CD4-positive, alpha-beta T cell treated with Interferon alpha-2 for 1 hour (primary cell): ENCODE measurements at places on chromosomes 1 and 21.

GRCh38 chr1:209207701-209208286 is 375.7 kb upstream of the CAMK1G start:
- DNase-seq, result no peak

- no peak for DNase-seq
These were observed 68.9 kb downstream of the LRRN2 start for GRCh38 chr1:204616641-204617040.

GRCh38 chr1:154490317-154490716 is 11.7 kb upstream of the TDRD10 start:
- DNase-seq, result no peak

GRCh38 chr1:230351983-230352382 is 74.1 kb downstream of the PGBD5 start:
- no peak for DNase-seq

GRCh38 chr1:175520186-175520585 is 223.2 kb downstream of the TNR start:
- no peak for DNase-seq

DNA sequence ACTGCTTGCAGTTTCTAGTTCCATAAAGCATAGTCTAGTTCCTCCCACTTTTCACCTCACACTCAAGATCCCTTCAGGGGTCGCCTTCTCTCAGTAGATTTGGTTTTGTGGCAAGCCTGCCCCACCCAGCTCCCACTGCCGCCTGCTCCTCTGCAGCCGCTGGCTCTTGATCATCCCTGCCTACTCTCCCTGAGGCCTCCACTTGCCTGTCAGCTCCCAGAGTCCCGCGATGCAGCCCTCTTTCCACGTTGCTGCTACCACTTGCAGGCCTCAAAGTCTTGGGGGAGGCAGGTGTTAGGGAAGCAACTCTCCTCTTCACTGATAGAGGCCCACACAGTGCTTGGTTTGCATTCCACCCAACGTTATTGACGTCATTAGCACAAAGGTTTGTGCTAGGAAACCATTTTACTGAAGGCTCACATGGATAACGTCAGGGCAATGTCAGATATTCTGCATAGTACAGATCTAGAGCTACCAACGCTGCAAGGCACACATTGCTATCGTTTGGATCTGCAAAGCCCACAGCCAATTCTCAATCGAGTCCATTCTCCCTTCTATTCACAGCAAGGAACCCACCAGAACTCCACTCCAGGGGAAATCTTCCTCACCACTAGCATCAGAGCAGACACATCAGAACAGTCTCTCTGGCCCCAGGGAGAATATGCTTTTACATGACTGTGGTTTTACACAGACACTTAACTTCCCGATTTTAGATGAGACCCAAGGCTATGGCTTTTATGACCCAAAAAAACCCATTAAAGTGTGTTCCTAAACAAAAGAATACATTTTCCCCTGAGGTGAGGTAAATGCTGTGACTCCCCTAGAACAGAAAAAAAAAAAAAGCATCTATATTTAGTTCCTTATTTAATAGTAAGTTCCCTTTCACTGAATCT is 519.5 kb upstream of the CAMK1G start:
- DNase-seq, result no peak

DNA sequence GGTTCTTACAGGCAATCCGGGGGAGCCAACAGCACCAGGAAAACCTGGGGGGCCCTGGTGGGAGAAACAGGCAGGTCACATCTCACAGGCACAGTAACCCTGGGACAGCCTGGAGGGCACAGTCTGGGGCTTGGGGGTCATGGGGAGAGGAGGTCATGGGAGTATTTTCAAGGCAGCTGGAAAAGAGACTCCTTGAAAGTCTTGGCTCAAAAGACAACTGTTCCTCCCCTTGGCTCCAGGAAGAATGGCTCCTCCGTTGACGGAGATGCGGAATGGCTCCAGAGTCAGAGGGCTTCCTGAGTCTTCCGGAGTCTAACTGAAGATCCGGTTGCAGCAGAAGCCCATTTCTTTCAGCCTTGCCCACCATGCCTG is 25.9 kb upstream of the PEF1 start:
- no peak for DNase-seq

- DNase-seq, result no peak
These were observed 217.1 kb downstream of the RERE start for GRCh38 chr1:8600336-8600735.

DNA sequence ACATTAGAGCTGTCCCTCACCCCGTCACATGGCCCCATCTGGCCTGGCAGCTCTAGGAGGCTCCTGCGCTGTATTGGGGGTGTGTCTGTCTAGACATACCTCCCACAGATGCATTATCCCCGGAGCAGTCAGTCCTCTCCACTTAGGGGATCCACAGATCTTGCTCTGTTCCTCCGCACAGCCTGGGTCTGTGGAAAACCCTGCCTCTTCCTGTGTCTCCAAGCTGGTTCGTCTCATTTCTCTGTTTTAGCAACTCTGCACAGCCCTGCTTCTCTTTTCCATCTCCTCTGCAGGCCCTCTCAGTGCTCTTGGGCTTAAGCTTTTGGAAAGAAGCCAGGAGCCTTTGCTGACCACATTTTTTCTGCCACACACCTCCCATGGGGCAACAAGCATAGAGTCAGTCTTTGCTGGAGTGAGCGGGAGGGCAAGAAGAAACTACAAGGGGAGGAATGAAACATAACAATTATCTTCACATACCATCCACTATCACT is 241.5 kb downstream of the FOXD2 start:
- no peak for DNase-seq

- no peak for DNase-seq
These were observed 164.8 kb downstream of the USP25 start for GRCh38 chr21:15894596-15894995.

GRCh38 chr1:86757272-86757984 is 53.1 kb downstream of the SH3GLB1 start:
- no peak for DNase-seq

DNA sequence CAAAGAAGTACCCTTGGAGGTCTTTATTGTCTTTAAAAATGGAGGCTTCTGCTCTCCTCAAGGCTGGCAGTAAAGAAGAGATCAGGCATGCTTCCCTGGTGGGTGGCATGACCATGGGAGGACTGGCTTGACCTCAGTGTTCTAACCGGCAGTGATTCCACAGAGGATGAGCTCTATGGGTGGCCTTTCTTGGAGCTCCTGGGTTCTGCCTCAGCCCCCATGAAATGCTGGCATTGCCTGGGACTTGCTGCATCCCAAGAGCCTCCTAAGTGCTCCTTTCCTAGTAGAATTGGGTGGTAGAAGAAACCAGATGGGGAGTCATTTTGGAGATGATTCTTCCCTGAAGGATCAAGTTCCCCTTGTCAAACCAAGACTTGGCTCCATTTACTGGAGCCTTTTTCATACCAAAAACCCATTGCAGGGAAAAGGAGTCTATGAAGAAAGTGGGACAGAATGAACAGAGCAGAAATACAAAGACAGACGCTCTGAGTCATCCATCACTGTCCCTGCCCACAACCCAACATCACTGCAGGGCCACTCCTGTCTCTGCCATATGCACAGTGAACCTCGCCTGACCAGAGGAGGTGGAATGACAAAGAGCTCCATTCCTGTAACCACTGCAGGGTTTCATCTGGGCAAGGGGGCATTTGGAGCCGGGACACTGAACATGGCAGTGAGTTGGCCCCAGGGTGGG is 42.4 kb downstream of the RIMS3 start:
- DNase-seq, result no peak

DNA sequence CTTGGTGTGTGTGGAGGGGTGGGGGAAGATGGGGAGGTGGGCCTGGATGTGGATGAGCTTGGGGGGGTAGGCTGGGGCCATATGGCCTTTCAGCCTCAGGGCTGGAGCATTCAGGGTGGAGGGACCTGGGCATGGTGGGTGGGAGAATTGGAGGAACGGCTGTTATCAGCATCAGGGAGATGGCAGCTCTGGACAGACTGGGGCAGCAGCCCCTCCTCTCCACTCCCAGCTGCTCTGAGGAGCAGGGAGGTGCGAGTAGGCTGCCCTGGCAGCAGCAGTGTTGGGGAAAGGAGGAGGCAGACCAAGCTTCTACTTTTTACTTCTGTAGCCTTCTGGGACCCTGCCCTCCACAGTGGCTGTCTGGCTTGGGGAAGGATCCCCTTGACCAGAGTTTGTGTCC is 10.2 kb downstream of the PPFIA4 start:
- DNase-seq, result no peak

DNA sequence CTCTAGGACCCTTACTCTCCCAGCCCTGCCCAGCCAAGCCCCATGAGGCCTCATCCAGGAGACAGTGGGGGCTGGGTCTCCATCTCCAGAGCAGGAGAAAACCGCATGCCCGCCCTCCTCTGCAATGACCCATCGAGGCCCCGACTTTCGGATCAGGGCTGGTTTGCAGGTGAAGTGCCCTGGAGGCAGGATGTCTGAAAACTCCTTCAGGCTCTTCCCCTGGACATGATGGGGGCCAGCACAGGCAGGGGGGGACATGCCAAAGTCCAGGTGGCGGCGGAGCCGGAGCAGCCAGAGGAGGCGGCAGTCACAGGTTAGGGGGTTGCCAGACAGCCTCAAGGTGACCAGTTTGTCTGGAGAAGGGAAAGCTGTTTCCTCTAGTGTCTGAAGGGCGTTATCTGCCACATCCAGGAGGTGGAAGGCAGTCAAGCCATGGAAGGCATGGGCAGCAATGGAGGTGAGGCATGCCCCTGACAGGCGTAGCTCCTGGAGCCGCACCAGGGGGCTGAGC is 3.9 kb downstream of the LINGO4 start:
- no peak for DNase-seq

DNA sequence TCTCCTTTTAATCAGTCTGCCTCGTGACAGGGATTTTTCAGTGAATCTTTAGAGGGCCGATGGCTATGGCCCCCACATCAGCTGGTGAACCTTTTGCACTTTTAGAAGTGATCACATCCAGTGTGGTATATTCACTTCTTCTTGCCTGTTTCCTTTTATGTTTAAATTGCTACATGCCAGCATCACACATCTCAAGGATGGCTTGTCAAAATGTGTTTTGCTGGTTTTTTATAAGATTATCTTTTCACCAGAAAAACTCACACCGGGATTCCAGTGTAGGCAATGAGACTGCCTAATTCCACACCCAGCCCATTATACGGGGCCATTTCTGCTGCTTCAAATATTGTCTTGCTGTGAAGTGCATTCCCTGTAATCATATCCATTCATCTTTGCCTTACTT is 1151.7 kb upstream of the ADGRL4 start:
- DNase-seq, result no peak

GRCh38 chr1:235106457-235106856 is 22.2 kb downstream of the TOMM20 start:
- DNase-seq, result no peak

DNA sequence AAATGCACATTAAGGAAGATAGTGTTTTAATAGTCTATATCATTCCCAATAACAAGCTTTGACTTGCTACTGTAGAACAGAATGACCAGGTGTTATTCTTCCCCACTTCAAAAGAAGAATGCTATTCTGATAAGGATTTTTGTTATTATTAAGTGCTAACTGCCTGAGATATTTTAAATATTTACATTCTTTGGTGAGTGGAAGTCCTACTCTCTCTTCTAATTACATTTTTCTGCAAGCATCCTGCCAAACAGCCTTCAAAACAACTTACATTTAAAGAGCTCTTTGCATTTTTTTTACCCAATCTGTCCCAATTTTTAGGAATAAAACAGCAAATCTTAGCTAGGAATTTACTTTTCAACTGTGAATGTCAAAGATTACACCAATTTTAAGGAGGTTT is 23.5 kb upstream of the SYDE2 start:
- no peak for DNase-seq

- no peak for DNase-seq
These were observed 14.1 kb upstream of the VWA5B1 start for GRCh38 chr1:20276485-20277159.

DNA sequence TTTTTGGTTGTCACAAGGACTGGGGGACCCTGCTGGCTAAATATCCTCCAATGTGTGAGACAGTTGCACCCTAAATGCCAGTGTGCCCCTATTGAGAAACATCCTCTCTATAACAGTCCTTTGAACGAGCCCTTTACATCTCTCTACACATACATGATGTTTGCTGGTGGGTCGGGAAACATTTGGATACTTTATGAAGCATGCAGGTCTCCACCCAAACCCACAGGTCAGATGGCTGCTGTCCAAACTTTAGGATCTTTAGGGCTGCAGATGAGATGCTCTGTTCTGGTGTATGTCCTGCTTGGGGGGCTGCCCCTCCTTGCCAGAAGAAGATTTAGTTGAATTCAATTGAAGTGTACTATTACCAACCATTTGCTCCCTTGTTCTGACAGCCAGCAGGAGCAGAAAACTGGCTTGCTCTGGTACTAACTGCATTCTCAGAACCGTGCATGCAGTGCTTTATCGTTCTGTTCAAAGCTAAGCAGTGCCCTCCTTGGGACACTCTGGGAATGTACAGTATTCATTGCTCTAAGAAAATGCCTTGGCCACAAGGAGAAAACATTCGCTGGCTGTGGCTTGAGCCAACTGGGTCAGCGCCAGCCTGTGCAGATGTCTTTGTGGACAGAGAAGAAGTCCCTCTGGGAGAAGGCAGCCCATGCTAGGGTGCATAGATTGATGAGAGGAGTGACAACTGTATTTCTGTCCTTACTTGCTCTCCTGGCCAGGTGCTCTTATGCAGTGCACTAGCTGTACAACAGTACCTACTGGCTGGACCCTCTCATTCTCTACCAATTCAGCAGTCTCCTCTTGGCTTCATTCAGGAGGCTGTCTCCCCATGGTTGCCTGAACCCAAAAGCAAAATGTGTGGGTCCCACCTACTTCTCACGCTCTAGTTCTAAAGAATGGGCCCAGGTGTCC is 61.4 kb upstream of the DIRAS3 start:
- DNase-seq, result no peak

DNA sequence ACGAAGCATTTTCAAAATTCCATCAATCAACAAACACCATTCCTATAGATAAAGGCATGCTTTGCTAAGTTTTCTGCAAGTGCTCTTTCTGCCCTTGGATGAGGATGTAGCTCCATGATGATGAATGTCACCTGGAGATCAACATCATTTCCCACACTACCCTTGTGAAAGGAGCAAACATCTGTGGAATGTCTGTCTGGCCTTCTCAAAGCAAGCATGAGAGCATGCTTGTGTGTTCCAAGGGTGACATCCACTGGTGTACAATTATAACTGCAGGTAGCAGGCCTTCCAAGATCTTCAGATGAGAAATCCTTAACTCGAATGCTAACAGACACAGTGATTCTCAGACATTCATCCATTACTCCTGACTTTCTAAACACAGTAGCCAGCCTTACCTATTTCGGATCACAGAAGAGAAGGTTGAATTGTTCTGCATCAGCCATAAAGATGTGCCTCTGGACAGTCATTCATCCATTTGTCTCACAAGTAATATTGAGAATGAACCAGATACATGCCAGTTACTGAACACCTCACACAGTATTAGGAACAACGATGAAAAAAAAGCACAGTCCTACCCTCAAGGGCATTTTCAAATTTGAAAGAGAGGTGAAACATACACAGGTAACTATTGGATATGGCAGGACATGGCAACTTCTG is 162.4 kb downstream of the TPR start:
- peak; percentile 3 for DNase-seq

- no peak for DNase-seq
These were observed 5.4 kb downstream of the ZSWIM5 start for GRCh38 chr1:45200906-45201500.

DNA sequence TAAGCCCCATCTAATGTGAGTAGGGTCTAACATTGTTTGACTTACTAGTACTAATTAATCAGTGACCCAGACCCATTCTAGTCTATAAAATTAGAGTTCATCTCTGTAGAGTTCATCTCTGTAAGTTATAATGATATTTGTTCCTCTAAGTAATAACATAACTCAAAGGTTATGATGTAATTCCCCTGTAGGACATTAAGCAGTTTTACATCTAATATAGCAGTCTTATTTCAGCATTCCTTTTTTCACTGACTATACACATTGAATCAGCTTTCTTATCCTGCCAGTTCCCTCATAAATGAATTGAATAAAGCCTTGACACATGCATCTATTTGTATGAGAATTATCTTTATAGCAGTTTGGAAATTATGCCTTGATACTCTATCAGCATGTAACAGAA is 90.9 kb downstream of the SH3GLB1 start:
- DNase-seq, result no peak
